ENCODE measurements at places on chromosomes 6 and 20.

GRCh38 chr20:14523090-14523489, 185.7 kb upstream of the FLRT3 start:
- no peak for DNase-seq

DNA sequence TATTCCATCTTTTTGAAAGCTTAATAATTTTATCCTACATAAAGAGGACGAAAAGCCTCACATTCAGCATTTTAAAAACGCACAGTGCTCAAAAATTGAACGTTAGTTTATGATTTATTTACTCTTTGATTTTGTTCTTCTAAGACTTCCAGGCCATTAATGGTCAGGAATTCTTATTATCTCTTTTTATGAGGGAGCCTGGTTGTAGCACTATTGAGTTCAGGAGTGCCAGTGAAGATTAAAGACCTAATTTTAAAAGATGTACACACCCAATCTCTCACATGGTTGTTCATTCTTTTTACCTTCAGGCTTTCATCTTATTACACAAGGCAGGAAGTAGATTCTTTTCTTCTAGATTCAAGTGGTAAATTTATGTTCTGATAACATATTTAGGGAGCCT, 68.6 kb downstream of the HDDC2 start:
- DNase-seq, result no peak

DNA sequence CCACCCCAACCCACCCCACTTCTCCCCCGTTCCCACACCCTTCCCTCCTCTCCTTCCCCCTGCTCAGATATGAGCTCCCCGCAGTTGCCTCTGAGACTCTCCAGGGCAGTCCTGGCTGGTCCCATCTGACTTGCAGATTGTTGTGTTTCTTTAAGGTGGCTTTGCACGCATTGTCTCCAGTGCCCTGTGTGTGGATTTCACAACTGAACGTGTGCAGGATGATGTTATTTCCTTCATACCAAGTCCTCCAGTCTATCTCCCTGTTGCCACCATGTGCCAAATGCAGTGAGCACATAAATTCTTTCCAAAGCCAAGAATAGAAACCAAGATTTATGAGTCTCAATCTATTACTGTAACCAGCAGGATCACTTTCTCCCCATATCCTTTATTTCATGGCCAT, 79.1 kb downstream of the TMEM242 start:
- DNase-seq, result no peak

DNA sequence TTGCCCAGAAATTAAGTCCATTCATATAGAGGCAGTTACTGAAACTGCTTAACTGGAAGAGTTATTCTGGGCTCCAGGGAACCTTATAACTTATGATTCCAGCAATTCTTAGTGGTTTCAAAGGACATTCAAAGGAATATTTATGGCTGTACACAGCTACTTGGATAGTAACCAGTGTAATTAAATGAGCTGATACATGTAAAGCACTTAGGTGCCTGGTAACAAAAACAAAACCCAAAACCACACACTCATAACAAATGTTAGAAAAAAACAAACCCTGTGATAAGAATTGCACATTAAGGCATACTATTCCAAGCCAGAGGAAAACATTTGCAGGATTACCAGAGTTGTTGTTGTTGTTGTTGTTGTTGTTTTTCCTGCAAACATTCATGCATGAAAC, 51.5 kb downstream of the STK4 start:
- DNase-seq, result no peak

- DNase-seq, result no peak
Observed at GRCh38 chr20:58843128-58843556, 7.6 kb downstream of the GNAS-AS1 start.

- no peak for DNase-seq
Observed at GRCh38 chr6:131524695-131525336, 48.2 kb upstream of the ARG1 start.

GRCh38 chr20:5357946-5358345, 41.2 kb upstream of the PROKR2 start:
- DNase-seq, result no peak

DNA sequence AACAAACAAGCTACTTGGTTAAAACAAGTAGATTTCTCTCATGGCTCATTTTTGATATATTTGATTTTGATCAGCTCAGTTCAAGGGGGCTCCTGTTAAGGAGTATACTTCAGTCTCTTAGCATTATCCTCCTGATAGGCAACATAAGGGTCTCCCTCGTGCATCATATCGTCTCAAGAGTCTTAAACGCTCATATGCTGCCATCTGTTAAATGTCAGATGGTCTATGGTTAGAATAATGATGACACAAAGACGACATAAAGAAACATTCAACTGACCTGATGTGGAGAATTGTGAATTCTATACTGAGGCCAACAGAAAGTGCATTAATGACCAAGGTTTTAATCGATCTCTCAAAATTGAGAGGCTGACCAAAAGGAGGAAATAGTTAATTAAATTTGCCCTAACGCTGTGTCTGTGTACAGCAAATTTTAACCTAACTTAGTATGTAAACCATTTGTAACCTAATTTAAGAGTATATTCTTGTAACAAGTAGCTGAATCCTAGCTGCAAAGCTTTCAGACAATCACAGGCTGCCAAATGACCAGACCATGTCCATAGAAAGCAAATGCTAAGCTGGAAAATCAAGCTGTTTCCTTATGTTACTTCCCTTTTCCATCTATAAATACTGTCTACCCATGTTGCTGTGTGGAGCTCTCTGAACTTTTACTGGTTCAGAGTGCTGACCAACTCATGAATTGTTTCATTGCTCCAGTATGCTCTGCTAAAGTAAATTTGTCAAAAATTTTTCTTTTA, 1688.5 kb downstream of the GRIK2 start:
- DNase-seq, result no peak

- no peak for DNase-seq
Observed at GRCh38 chr6:132972971-132973370, 158.6 kb downstream of the RPS12 start.

DNA sequence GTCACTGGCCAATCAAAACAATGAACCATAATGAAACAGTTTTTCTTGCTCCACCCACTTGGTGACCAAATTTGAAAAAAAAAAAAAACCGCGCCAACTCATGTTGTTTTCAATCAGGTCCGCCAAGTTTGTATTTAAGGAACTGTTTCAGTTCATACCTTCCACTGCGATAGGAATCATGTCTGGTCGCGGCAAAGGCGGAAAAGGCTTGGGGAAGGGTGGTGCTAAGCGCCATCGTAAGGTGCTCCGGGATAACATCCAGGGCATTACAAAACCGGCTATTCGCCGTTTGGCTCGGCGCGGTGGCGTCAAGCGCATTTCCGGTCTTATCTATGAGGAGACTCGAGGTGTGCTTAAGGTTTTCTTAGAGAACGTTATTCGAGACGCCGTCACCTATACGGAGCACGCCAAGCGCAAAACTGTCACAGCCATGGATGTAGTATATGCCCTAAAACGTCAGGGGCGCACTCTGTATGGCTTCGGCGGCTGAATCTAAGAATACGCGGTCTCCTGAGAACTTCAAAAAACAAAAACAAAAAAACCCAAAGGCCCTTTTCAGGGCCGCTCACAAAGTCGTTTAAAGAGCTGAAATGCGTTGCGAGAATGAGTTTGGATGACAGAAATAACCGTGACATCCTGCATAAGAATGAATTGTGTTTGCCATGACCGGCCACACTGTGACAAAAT, 16.7 kb downstream of the HFE start:
- DNase-seq, result no peak

- DNase-seq, result no peak
Observed at GRCh38 chr20:43096931-43097260, 92.8 kb downstream of the PTPRT start.

- DNase-seq, result no peak
Observed at GRCh38 chr6:12288914-12289313, 1.2 kb upstream of the EDN1 start.

DNA sequence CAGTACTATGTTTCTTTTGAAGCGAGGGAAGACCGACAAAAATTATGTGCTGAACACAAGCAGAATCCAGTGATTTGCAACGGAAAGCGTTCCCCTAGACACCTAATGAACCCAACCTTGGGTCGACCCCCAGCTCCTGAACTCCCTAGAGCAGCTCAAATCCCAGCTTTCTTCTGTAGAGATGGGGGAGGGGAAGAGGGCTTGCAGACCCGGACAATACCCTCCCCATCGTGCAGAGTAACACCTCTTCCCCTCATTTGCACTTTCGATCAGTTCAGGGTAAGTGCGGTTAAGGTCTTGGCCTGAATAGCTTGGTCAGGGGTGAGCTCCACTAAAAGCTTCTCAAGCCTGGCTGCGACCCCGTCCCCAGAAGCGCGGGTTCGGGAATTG, 404 bp downstream of the CEP162 start:
- DNase-seq, result no peak

DNA sequence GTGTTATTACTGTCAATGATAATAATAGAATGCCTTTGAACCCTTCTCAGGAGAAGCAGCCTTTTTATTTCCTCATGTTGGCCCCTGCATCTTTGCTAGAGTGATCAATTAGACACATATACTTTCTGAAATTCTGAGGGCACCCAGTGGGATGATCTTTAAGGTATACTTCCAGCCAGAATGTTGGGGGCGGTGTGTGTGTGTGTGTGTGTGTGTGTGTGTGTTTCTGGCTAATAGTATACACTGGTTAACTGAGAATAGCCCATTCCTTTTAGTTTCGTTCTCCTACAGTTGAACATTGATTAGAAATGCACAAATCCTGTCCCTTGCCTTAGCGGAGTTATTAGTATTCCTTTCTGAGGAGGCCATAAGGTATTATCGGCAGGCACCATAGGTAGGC, 41.7 kb upstream of the CCDC167 start:
- no peak for DNase-seq
